Esophagus muscularis mucosa (tissue), 4 donors: ENCODE measurements at places on chromosomes 3 and 15. TPM values are rescaled to one million over a fixed set of nuclear protein-coding genes. Genes with fewer than 3 reads are reported as not detected.
A peak's percentile ranks its signal among the peaks of the same experiment; 100 is the strongest.

GRCh38 chr15:77168616-77169015 lies 97.7 kb upstream of the TSPAN3 start:
- H3K27me3 ChIP-seq = no peaks in the 10 kb centered on the region
- no peaks in the 10 kb centered on the region for H3K36me3 ChIP-seq
- no peak overlapping the region for H3K4me3 ChIP-seq
- H3K4me1 ChIP-seq = peaks cover 13% of the 10 kb centered on the region
- no peak for DNase-seq

DNA sequence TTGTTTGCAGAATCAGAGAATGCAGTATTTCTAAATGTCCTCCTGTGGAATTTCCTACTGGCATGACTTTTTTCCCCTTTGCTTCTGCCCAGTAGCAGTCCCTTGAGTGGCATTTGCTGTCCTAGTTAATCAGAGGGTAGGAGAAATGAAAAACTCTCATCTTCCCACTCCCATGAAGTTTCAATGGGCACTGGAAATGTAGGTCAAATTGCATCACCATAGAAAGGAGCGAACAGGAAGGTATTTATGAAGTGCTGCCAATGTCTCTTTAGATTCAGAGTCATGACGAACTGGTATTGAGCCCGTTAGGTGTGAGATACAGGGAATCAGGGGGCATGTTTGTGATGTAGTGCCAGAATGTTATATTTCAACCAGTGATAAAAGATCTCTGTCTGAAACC lies 23.2 kb downstream of the ATXN7 start:
- H3K36me3 ChIP-seq = peaks cover 7% of the 10 kb centered on the region
- no peak overlapping the region for H3K4me3 ChIP-seq
- DNase-seq = no peak
- H3K4me1 ChIP-seq = peaks cover 30% of the 10 kb centered on the region

GRCh38 chr15:20645956-20646355 lies 104.4 kb upstream of the GOLGA6L6 start:
- no peak overlapping the region for H3K4me3 ChIP-seq
- H3K27ac ChIP-seq = no peak overlapping the region
- H3K4me1 ChIP-seq = no peaks in the 10 kb centered on the region
- H3K27me3 ChIP-seq = no peaks in the 10 kb centered on the region
- H3K36me3 ChIP-seq = no peaks in the 10 kb centered on the region

DNA sequence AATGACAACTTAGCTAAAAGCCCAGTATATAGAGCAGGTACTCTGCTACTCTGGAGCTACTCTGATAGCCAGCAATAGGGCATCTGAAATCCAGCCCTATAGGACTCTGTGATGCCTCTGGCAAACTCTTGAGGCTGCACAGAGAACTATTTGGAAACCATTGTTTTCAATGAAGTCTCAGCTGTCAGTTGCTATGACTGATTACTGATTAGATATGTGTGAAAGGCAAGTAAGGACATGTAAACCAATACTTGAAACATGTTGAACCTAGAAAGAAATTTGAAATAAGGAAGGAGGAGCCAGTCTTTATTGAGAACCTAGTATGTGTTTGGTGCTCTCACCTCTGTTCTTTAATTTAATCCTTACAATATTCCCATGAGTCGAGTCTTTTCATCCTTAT lies 40.2 kb upstream of the CRTC3 start:
- H3K27me3 ChIP-seq = no peaks in the 10 kb centered on the region
- no peak overlapping the region for H3K4me3 ChIP-seq
- no peak for DNase-seq

GRCh38 chr3:107661447-107662123 lies 138.8 kb downstream of the BBX start:
- peaks cover 55% of the 10 kb centered on the region for H3K4me1 ChIP-seq
- peak overlapping the region; percentile 64 for H3K27ac ChIP-seq
- no peaks in the 10 kb centered on the region for H3K36me3 ChIP-seq
- no peak for DNase-seq
- H3K4me3 ChIP-seq = peak overlapping the region; percentile 34

- H3K36me3 ChIP-seq = no peaks in the 10 kb centered on the region
- H3K27me3 ChIP-seq = no peaks in the 10 kb centered on the region
- peak overlapping the region; percentile 93 for H3K27ac ChIP-seq
- no peak for DNase-seq
These were observed 812 bp upstream of the SEC62 start for GRCh38 chr3:169965562-169966427.

GRCh38 chr3:150433347-150433746 lies 25.2 kb downstream of the TSC22D2 start:
- H3K4me1 ChIP-seq = peaks cover 51% of the 10 kb centered on the region
- H3K36me3 ChIP-seq = no peaks in the 10 kb centered on the region
- H3K4me3 ChIP-seq = no peak overlapping the region

MYZAP gene
- 221 TPM for total RNA-seq

ARHGAP11A gene
- total RNA-seq = 0.78 TPM

CCR5 gene
- 0.42 TPM for total RNA-seq

DNA sequence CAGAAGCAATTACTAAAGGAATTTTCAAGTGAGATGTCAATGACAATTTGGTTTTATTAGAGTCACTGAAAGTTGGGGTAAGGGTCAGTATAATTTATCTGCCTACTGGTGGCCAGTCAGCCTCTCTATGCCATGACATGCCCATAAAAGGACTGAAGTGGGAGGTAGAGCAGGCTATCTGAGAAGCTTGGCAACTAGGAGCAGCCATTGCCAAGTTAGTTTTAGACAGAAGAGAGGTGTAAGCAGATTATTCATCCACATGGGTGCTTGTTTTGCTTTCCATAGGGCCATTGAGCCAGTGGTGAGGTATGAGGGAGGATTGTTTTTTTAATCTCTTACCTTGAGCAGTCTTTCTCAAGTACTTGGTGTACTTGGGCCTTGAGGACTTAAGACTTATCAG lies 8.1 kb upstream of the RBP1 start:
- peaks cover under 1% of the 10 kb centered on the region for H3K4me1 ChIP-seq
- no peak overlapping the region for H3K4me3 ChIP-seq
- no peak for DNase-seq
- H3K36me3 ChIP-seq = no peaks in the 10 kb centered on the region
- H3K27ac ChIP-seq = no peak overlapping the region

GRCh38 chr15:39792025-39792843 lies 9.6 kb upstream of the FSIP1 start:
- H3K27me3 ChIP-seq = no peaks in the 10 kb centered on the region
- H3K4me3 ChIP-seq = no peak overlapping the region
- peaks cover 38% of the 10 kb centered on the region for H3K4me1 ChIP-seq
- H3K36me3 ChIP-seq = no peaks in the 10 kb centered on the region

GRCh38 chr3:186251948-186252619 lies 110.0 kb downstream of the DGKG start:
- no peak overlapping the region for H3K4me3 ChIP-seq
- no peaks in the 10 kb centered on the region for H3K27me3 ChIP-seq
- peaks cover 10% of the 10 kb centered on the region for H3K4me1 ChIP-seq
- DNase-seq = no peak
- H3K36me3 ChIP-seq = peaks cover 94% of the 10 kb centered on the region

DNA sequence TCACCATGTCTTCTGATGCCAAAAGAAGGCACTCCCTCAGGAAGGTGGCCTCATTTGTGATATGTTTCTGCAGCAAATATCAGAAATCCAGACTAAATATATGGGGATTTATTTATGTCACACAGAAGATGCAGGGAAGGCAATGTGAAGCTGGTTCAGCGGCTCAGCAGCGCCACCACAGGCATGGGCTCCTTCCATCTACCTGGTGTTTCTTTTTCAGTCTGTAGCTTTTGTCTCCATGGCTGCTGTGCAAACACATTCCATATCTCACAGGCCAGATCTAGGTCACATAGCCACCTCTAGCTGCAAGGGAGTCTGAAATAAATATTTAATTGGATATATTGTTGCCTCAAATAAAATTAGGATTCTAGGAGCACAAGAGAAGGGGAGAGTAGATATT lies 502.1 kb upstream of the IL12A start:
- H3K27me3 ChIP-seq = no peaks in the 10 kb centered on the region
- H3K4me3 ChIP-seq = no peak overlapping the region
- no peaks in the 10 kb centered on the region for H3K4me1 ChIP-seq
- no peaks in the 10 kb centered on the region for H3K36me3 ChIP-seq
- DNase-seq = no peak

ARNT2 gene
- 5.4 TPM for total RNA-seq

- H3K27ac ChIP-seq = no peak overlapping the region
- no peaks in the 10 kb centered on the region for H3K36me3 ChIP-seq
- H3K4me3 ChIP-seq = no peak overlapping the region
- H3K27me3 ChIP-seq = no peaks in the 10 kb centered on the region
These were observed 106.8 kb downstream of the SEMA6D start for GRCh38 chr15:47824147-47824546.

GRCh38 chr3:25040748-25041147 lies 387.3 kb upstream of the RARB start:
- peaks cover 39% of the 10 kb centered on the region for H3K4me1 ChIP-seq
- no peak for DNase-seq
- H3K27ac ChIP-seq = no peak overlapping the region
- no peak overlapping the region for H3K4me3 ChIP-seq

GRCh38 chr3:13715961-13716360 lies 163.9 kb downstream of the WNT7A start:
- no peaks in the 10 kb centered on the region for H3K27me3 ChIP-seq
- H3K36me3 ChIP-seq = no peaks in the 10 kb centered on the region
- no peak overlapping the region for H3K27ac ChIP-seq
- no peaks in the 10 kb centered on the region for H3K4me1 ChIP-seq
- peak; percentile 79 for DNase-seq
- H3K4me3 ChIP-seq = no peak overlapping the region

DNA sequence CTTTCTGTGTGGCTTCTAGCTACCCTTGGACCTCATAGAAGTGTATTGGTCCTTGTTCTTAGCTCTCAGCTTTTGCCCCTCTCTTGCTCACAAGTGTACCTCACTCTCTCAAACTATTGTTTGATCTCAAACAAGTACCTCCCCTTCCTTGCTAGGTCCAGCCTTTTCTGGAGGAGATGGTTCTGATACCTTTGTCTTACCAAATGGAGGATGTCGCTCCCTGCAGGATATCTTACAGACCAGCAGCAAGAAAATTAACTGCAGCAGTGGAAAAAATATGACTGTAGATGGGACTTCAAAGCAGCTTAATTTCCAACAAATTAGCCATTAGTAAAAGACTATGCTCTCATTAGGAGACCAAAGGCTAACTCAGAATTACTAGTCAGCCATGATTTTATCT lies 388.1 kb upstream of the ROBO2 start:
- no peaks in the 10 kb centered on the region for H3K36me3 ChIP-seq
- no peaks in the 10 kb centered on the region for H3K4me1 ChIP-seq

DNA sequence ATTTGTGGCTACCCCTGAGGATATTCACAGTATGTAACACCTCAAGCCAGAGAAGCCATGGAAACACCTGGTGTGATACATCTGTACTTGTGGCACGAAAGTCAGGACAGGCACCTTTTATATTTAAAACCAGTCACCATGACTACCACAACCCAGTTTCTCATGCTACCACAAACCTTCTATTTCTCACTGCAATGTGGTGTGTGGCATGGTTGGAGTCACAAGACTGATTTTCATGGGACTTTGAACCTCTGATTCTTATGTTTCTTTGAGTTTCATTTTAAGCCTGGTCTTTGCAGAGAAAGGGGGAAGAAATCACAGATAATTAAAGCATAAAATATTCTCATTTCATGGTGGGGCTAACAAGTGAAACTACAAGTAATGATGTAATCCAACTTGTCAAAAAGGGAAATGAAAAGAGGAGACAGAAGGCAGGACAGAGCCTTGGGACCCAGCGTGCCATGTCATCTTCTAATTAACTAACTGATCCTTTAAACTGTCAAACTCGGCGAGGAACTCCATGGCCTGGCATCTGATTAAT lies 175.9 kb downstream of the PDZRN3 start:
- H3K4me1 ChIP-seq = peaks cover 88% of the 10 kb centered on the region
- no peak for DNase-seq
- H3K4me3 ChIP-seq = no peak overlapping the region
- no peaks in the 10 kb centered on the region for H3K27me3 ChIP-seq

DNAH12 gene
- total RNA-seq = under 0.01 TPM

GRCh38 chr3:127541320-127541719 lies 49.2 kb downstream of the TPRA1 start:
- H3K4me1 ChIP-seq = peaks cover 12% of the 10 kb centered on the region
- peaks cover 11% of the 10 kb centered on the region for H3K27me3 ChIP-seq
- no peak overlapping the region for H3K27ac ChIP-seq

- H3K4me1 ChIP-seq = peaks cover 25% of the 10 kb centered on the region
- peak within 1 kb of the TSS; percentile 42 for H3K27ac ChIP-seq
- no peak for DNase-seq
- H3K36me3 ChIP-seq = no peaks in the 10 kb centered on the region
- no peaks in the 10 kb centered on the region for H3K27me3 ChIP-seq
- peak within 1 kb of the TSS; percentile 62 for H3K4me3 ChIP-seq
These were observed at the start of gene SHC4 for GRCh38 chr15:48963524-48964113. Gene SHC4, minus strand, starts transcription at chr15:48963919. Its CDS starts 904 bp downstream, at chr15:48963015.

CHRD gene
- total RNA-seq = 17.6 TPM

- H3K36me3 ChIP-seq = no peaks in the 10 kb centered on the region
- DNase-seq = no peak
- H3K27me3 ChIP-seq = no peaks in the 10 kb centered on the region
These were observed 7.2 kb downstream of the GLDN start for GRCh38 chr15:51348688-51349087.

- no peak overlapping the region for H3K27ac ChIP-seq
- H3K27me3 ChIP-seq = no peaks in the 10 kb centered on the region
- no peaks in the 10 kb centered on the region for H3K4me1 ChIP-seq
- no peaks in the 10 kb centered on the region for H3K36me3 ChIP-seq
- H3K4me3 ChIP-seq = no peak overlapping the region
These were observed 89.3 kb downstream of the CCNL1 start for GRCh38 chr3:157070678-157070999.

GRCh38 chr3:177525987-177526712 lies 328.9 kb upstream of the TBL1XR1 start:
- DNase-seq = no peak
- H3K27me3 ChIP-seq = no peaks in the 10 kb centered on the region
- no peak overlapping the region for H3K4me3 ChIP-seq

DNA sequence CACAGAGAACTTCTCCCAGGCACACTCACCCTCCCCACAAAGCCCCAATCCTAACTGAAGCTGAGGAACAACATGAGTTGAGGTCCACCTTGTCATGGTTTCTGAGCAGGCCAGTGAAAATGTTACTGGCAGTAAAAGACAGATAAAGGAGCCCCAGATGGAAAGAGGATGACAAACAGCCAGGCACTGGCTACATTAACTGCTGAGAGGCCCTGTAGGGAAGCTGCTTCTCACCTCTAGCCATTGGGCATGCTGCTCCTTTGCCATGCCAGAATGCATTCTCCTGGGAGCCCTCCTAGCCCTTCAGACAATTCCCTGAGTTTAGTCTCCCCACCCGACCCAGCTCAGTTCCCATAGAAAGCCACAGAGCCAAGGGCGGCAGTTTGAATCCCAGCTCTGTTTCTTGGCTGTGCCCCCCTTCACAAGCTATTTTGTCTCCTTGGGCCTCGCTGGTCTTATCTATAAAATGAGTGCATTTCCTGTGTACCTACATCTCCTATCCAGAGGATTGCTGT lies 60.5 kb downstream of the LMCD1 start:
- H3K4me3 ChIP-seq = no peak overlapping the region
- no peak for DNase-seq
- peaks cover 11% of the 10 kb centered on the region for H3K4me1 ChIP-seq
- no peaks in the 10 kb centered on the region for H3K27me3 ChIP-seq
- peaks cover 19% of the 10 kb centered on the region for H3K36me3 ChIP-seq

GRCh38 chr15:72379856-72380430 lies 4.1 kb upstream of the HEXA start:
- H3K36me3 ChIP-seq = no peaks in the 10 kb centered on the region
- H3K27ac ChIP-seq = no peak overlapping the region
- DNase-seq = no peak
- no peaks in the 10 kb centered on the region for H3K27me3 ChIP-seq
- H3K4me1 ChIP-seq = peaks cover 15% of the 10 kb centered on the region

GRCh38 chr15:31434275-31434587 lies 107.6 kb downstream of the KLF13 start:
- no peak overlapping the region for H3K4me3 ChIP-seq
- no peaks in the 10 kb centered on the region for H3K36me3 ChIP-seq
- H3K4me1 ChIP-seq = peaks cover 21% of the 10 kb centered on the region

LRRK1 gene
- total RNA-seq = 18.0 TPM

GRCh38 chr15:78225783-78226541 lies 8.4 kb downstream of the ACSBG1 start:
- no peak overlapping the region for H3K4me3 ChIP-seq
- H3K36me3 ChIP-seq = no peaks in the 10 kb centered on the region
- no peak for DNase-seq
- no peak overlapping the region for H3K27ac ChIP-seq
